Stimulated activated CD8-positive, alpha-beta memory T cell treated with anti-CD3 and anti-CD28 coated beads, Interleukin-4, amount 100 ng/mL, for 4 hours (primary cell): ENCODE measurements at places on chromosomes 5 and 9.

- DNase-seq: no peak
Observed at GRCh38 chr9:116074658-116075057, 78.9 kb upstream of the PAPPA start.

DNA sequence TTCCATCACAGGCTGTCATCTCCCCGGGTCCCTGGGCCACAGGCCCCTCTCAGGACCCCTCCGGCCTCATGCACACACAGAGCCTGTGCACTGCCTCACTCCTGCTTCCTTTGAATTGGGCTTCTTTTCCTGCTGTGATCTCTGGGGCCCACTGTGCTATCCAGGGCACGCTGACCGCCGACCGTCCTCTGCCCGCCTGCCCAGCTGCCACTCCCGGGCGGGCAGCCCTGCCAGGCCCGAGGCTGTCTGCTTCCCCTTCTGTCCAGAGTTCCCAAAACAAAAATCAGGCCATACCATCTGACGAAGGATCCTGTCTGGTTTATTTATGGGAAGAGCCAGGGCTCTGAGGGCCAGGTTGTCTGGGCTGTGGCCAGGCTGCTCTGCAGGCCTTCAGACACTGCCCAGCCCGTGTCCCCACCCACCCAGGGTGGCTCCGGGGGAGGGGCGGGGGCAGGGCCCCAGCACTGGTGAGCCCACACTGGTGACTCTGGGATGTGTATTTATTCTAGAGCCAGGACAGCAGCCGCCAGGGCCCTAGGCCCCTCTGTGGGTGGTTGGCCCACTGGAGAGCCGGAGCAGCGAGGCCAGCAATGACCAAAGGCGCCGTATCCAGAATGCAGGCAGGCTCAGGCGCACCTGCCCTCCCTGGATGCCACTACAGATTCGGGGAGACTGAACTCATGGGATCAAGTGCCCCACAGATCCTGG lies 57.0 kb downstream of the ADAMTS2 start:
- DNase-seq: no peak

DNA sequence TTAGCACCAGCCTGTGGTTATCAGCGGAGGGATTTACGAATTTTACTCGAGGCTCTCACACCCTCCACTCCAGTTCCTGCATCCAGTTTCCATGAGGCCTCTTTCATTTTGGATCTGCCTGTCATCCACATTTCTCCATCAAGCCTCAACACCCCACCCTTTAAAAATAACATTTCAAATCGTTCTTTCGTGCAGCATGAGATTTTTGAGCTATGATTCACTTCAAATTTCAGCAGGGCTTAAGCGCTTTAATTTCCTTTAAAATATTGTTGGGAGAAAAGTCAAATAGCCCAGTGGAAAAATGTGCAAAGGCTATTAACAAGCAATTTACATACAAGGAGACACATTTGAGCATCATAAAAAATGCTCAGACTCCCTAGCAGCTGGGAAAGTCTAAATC lies 103.2 kb downstream of the MSX2 start:
- DNase-seq: no peak

- DNase-seq: no peak
Observed at GRCh38 chr5:141272906-141273305, 27.7 kb downstream of the PCDHB15 start.

DNA sequence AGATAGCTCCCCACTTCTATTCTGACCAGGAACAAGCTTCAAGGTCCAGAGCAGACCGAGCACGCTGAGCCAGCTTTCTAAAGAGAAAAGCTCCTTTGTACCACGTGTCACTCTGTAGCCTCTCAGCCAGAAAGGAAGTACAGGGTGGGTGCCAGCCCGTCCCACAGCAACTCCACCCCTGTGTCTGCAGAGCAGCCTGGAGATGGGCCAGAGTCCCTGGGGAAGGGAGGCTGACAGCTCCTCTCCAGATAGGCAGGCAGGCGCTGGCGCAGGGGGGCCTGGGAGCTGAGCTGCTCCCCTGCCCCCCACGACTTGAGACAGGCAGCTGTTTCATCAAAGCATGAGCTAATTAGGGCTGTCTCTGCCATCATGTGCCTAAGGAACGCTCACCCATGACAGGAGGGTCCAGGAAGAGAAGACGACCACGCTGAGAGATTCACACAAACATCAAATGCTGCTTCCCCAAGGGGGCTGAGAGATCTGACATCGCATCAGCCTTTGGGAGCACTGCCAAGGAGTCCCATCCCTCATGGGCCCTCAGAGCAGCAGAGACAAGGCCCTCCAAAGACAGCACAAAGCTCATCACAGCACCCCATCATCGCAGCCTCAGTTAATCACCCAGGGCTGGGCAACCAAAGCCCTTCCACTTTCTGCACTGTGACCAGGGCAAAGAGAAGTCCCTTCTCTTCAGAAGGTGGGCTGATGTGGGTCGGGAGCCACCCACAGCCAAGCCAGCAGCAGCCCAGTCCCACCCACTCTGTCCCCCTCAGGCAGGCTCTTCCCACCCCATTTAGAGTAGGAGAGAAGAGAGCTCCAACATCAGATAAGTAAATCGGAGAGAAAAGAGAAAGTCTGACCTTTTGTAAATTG lies 78.5 kb upstream of the LRRTM2 start:
- no peak for DNase-seq

DNA sequence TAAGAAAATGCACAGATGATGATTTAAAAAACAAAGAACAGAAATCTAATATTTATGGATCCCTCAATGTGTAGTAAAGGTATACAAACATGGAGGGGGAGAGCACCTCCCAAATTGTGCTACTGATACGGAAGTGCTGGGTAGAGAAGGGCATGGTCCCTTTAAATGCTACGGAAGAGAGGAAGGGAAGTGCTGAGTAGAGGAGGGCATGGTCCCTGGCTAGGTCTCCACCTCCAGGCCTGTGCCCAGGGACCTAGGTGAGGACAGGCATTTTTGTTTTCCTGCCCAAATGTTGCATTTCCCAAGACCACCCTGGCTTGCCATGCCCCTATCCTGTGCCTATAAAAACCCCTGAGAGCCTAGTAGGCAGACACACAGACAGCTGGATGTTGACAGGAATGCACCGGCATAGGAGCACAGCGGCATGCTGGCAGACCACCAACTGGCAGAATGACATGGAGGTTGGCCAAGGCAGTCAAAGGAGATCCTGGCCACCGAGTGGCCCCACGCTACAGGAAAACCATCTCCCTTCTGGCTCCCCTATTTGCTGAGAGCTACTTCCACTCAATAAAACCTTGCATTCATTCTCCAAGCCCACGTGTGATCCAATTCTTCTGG lies 62.1 kb upstream of the SPDL1 start:
- no peak for DNase-seq

DNA sequence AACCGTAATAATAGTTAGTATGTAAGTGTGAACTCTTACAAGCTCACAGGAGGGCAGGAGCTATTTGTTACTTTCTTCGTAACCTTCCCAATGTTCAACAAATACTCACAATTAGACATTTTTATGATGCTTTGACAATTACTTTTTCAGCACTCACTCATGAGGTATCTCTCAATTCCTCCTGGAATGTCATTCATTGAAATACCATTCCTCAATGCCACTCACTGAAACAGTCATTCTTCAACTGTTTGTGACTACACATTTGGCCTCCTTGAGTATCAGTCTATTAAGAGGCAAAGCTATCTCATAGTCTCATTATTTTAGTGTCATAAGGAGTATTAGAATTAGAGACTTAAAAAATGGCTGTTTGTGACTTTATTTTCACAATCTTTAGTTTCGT lies 734.1 kb upstream of the DMAC1 start:
- no peak for DNase-seq

GRCh38 chr5:14131855-14132503 lies 11.2 kb upstream of the TRIO start:
- DNase-seq: no peak

DNA sequence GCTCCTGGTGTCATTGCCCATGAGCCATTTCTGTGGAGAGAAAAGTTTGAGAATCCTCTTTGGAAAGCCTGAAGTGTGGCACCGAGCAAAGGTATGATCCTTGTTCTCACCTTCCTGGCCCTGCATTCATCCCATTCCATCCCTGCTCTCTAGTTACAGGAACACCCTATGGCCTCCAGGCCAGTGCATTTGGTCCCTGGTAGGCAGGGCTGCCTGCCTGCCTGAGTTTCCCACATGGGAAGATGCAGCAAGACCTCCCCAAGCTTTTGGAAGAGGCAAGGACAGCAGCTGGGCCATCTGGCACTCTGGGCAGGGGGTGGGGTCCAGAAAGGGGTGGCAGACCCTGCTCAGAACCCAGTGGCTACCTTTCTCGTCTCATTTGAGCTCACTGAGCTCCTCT lies 24.5 kb downstream of the IGIP start:
- DNase-seq: no peak

- no peak for DNase-seq
Observed at GRCh38 chr5:126138281-126138931, 284.8 kb upstream of the GRAMD2B start.

DNA sequence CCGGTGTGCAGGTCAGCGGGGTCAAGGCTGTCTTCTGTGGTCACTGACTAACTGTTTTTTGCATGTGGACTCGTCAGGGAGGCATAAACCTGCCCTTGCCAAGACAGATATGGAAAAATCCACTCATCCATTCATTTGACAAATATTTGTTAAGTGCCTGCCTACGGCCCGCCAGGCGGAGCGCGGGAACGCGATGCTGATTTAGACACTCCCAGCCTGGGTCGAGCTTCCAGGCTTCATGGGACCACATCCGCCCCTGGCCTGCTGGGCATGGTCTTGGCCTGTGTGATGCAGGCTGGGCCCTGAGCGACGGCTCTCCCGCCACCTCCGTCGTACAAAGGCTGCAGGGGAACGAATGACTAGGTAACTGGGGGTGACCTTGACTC lies 18.1 kb downstream of the MYMK start:
- DNase-seq: no peak

GRCh38 chr9:72315089-72315509 lies 49.9 kb downstream of the ZFAND5 start:
- no peak for DNase-seq

DNA sequence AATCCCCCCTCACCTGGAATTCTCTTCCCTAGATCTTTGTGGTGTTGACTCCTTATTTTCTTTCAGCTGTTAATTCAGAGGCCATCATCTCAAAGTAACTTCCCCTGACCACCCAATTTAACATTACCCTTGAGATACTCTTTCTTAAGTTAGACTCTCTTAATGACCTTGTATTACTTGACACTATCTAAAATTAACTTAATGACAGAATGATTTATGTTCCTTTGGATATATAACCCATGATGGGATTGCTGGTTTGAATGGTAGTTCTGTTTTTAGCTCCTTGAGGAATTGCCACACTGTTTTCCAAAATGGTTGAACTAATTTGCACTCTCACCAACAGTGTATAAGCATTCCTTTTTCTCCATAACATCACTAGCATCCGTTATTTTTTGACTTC lies 298.0 kb downstream of the NNT start:
- no peak for DNase-seq

DNA sequence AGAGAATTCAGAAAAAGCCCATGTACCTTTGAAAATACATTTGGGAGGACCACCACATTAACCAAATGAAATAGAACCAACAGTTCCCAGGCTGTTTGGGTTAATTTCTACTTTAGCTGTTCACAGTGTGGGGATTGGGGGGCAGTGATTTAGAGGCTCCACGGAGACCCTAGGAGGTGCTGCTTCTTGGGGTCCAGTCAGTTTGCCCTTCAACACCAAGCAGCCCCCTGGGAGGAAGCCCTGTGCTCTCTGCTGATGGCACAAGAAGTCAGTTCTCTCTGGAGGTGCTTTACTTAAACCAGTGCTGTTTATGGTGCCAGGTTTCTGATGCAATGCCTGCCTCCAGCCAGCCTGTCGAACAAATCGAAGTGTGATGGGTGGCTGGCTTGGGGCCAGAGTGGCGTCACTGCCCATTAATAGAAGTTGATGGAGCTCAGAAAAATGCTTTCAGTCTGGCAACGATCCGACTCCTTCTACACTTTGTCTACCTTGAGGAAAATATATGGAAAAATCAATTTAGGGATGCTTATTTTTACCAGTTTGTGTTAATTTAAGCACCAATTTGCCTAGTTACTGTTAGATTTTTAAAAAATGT lies 134.0 kb downstream of the SNX18 start:
- DNase-seq: no peak

GRCh38 chr9:29212397-29213387 lies 1639.4 kb upstream of the C9orf72 start:
- DNase-seq: no peak

- no peak for DNase-seq
Observed at GRCh38 chr5:148011398-148012137, 52.2 kb upstream of the SPINK5 start.

GRCh38 chr9:7756088-7756487 lies 43.5 kb downstream of the DMAC1 start:
- DNase-seq: no peak
